ENCODE measurements at places on chromosomes 6 and 20. TPM values are rescaled to one million over a fixed set of nuclear protein-coding genes. Genes with fewer than 3 reads are reported as not detected.

DNA sequence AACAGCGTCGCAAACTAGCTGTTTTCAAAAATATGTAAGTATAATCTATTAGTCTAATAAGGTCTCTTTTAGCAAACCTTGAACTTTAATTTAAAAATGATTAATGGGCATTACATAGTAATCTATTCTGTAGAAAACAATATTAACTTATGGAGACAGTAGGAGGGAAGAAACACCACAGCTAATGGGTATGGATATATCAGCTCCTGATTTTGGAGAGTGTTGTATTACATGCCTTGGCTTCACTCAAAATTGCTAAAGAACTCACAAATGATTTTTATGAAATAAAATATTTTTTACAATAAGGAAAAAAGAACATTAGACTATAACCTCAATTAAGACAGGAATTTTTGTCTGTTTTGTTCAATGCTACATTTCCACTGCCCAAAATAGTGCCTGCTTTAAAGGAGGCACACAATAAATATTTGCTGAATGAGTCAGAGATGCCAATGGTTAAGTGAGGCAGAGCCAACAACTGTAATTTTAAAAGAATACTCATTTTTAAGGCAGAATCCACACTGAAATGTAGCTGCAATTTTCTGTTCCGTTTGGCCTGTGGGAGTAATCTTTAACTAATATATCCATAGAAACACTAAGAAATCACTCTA, 15.7 kb downstream of the ATG5 start:
- DNase-seq, result no peak
- H3K4me3 ChIP-seq, result no peak overlapping the region
- H3K4me1 ChIP-seq, result no peaks in the 10 kb centered on the region
- no peaks in the 10 kb centered on the region for H3K27me3 ChIP-seq
- peaks cover 21% of the 10 kb centered on the region for H3K36me3 ChIP-seq

The HLA-DQB2 gene
- 17.5 TPM for total RNA-seq

The MCCD1 gene
- not detected for total RNA-seq

DNA sequence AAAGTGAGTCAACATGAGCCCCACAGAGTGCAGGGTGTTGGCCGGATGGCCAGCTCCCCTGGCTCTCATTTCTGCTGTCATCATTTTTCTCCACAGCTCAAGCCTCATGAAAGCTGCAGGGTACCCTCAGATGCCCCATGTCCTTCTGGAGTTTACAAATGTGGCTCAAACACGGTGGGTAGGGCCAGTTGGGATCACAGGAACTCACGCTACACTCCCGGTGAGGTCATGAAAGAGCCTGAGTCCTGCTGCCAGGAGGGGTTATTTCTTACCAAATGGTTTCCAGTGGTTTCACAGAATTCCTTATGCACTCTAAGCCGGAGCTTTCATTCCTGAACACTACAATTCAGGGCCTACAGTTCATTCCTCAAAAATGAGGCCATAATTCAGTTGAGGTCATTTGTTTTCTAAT, 78.7 kb downstream of the TMEM170B start:
- H3K27me3 ChIP-seq, result no peaks in the 10 kb centered on the region
- H3K36me3 ChIP-seq, result no peaks in the 10 kb centered on the region
- no peaks in the 10 kb centered on the region for H3K4me1 ChIP-seq
- H3K4me3 ChIP-seq, result no peak overlapping the region
- no peak for DNase-seq
- no peak overlapping the region for H3K27ac ChIP-seq

GRCh38 chr6:30840084-30840934, 44.0 kb upstream of the DDR1 start:
- no peaks in the 10 kb centered on the region for H3K36me3 ChIP-seq
- peak overlapping the region; percentile 68 for H3K27ac ChIP-seq
- H3K4me1 ChIP-seq, result peaks cover 63% of the 10 kb centered on the region
- H3K27me3 ChIP-seq, result no peaks in the 10 kb centered on the region
- no peak for DNase-seq

DNA sequence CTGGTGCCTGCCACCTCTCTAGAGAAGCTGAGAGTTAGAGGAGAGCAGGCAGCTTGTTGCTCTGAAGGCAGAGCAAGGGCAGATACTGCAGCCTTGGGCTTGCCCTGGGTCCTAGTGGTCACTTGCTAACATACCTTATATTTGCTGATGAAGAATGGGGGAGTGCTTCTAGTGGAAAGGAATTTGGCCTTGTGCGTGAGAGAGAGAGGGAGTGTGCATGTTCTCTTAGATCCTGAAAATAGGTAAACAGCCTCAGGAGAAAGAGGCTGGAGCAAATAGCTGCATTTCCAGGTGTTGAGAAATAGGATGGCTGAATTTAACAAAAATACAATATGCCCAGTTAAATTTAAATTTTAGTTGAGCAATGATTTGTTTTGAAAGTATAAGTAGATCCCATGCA, 724.5 kb upstream of the FLRT3 start:
- DNase-seq, result no peak
- H3K27me3 ChIP-seq, result no peaks in the 10 kb centered on the region
- H3K4me3 ChIP-seq, result no peak overlapping the region
- no peak overlapping the region for H3K27ac ChIP-seq
- H3K36me3 ChIP-seq, result no peaks in the 10 kb centered on the region
- H3K4me1 ChIP-seq, result peaks cover 2% of the 10 kb centered on the region

DNA sequence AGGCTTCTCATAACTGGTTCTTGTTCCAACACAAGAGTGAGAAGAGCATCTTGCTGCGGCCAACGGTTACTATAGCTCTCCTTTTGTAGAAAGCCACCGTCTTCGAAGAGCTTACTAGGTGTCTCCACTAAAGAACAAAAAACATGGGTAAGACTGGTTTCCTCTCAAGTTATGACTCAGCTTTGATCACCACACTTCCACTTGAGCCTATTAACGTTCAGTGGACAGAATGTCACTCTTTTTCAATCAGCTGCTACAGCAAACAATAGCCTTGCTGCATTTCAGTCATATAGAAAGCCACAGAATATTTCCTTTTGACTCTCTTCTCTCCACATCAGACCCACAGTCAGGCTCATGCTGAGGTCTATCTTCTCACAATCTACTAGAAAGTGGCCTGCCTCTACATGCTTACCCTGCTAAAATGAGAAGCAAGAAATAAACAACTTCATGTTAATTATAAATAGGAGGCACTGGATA, 243.5 kb upstream of the PREP start:
- peaks cover 48% of the 10 kb centered on the region for H3K4me1 ChIP-seq
- H3K36me3 ChIP-seq, result no peaks in the 10 kb centered on the region
- H3K27ac ChIP-seq, result no peak overlapping the region
- H3K4me3 ChIP-seq, result no peak overlapping the region
- H3K27me3 ChIP-seq, result peaks cover 5% of the 10 kb centered on the region
- DNase-seq, result no peak

DNA sequence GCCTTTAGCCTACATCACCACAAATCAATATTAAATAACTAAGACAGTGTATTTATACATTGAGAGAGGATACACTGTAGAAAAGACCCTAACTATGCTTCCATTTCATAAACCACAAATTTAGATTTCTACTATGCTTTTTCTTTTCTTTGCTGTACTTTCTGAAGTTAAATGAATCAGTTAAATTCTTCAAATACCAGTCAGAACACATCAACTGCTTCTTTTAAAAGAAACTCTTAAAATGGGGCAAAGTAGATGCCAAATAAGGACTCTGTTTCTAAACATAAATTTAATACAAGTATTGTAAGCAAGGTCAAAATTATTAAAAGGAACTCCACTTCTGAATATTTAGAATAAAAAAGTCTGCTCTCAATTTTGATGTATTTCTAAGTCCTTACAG, 76.9 kb downstream of the GMDS start:
- no peaks in the 10 kb centered on the region for H3K36me3 ChIP-seq
- H3K4me1 ChIP-seq, result no peaks in the 10 kb centered on the region
- H3K4me3 ChIP-seq, result no peak overlapping the region
- no peak for DNase-seq
- no peak overlapping the region for H3K27ac ChIP-seq

DNA sequence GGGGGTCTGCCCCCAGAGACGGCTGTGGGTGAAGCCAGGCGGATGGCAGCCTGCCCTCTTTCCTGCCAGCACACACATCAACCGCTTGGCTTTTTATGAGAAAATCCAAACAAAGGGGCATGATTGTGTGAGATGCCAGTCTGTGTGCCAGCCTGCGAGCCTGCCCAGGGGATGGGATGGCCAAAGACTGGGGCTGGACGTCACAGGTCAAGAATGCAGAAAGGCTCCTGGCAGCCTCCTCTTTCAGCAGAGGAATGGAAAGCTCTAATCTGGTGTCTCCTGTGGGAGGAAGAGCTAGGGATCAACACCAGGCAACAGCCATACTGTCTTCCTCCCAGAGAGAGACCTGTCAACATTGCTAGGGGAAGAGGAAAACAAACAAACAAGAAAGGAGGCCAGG, 15.8 kb downstream of the TUBB2B start:
- H3K27ac ChIP-seq, result no peak overlapping the region
- H3K4me1 ChIP-seq, result peaks cover 4% of the 10 kb centered on the region
- DNase-seq, result no peak

- DNase-seq, result no peak
- H3K27ac ChIP-seq, result no peak overlapping the region
- peaks cover 24% of the 10 kb centered on the region for H3K36me3 ChIP-seq
- H3K4me3 ChIP-seq, result no peak overlapping the region
These were observed 21.1 kb upstream of the FBXO9 start for GRCh38 chr6:53044071-53044470.

Data from thymus (tissue), 14 donors.